AG10803 (cell line): ENCODE measurements at places on chromosomes 6 and 20.

GRCh38 chr6:36627801-36628246 is 33.7 kb downstream of the SRSF3 start:
- DNase-seq, result peak; percentile 87

GRCh38 chr20:17418737-17419136 is 112.4 kb downstream of the BFSP1 start:
- DNase-seq, result no peak

DNA sequence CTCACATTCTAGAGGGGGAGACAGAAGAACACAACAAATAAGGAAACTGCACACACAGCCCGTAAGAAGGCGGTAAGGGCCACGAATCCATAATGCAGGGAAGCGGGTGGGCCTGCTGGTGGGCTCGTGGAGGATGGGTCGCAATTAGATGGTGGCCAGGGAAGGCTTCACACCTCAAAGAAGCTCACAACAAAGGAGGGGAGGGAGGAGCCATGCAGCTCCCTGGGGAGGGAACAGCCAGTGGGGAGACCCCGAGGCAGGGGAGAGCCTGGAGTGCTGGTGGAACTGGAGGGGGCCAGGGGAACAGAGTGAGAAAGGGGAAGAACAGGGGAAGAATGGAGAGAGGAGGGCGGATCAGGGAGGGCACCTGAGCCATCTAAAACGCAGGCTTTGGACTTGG is 13.4 kb downstream of the SRC start:
- no peak for DNase-seq

DNA sequence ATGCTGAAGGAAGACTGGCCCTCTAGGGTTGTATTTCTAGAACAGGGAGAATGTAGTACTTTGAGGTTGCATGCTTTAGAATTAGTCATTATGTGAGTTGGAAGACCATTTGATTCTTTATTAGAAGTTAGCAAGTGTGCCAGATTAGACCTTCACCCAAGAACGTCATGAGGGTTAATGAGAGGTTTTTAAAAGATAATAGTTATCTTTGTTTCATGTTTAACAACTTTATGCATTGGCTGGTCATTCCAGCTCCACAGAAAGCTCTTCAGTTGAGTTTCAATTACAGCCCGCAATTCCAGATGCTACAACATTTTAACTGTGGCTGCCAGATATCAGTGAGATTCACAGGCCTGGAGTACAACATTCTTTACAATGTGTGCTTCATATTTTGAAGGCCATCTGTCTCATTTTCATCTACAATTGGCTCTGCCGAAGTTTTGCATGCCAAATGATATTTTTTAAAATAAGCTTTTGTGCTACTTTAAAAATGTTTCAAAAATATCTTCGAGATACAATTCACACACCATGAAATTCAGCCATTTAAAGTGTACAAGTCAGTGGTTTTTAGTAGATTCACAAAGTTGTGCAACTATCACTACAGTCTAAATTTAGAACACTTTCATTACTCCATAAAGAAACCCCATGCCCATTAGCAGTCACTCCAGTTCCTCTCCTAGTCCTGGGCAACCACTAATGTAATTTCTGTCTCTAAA is 61.1 kb upstream of the FBXO30 start:
- peak; percentile 20 for DNase-seq

DNA sequence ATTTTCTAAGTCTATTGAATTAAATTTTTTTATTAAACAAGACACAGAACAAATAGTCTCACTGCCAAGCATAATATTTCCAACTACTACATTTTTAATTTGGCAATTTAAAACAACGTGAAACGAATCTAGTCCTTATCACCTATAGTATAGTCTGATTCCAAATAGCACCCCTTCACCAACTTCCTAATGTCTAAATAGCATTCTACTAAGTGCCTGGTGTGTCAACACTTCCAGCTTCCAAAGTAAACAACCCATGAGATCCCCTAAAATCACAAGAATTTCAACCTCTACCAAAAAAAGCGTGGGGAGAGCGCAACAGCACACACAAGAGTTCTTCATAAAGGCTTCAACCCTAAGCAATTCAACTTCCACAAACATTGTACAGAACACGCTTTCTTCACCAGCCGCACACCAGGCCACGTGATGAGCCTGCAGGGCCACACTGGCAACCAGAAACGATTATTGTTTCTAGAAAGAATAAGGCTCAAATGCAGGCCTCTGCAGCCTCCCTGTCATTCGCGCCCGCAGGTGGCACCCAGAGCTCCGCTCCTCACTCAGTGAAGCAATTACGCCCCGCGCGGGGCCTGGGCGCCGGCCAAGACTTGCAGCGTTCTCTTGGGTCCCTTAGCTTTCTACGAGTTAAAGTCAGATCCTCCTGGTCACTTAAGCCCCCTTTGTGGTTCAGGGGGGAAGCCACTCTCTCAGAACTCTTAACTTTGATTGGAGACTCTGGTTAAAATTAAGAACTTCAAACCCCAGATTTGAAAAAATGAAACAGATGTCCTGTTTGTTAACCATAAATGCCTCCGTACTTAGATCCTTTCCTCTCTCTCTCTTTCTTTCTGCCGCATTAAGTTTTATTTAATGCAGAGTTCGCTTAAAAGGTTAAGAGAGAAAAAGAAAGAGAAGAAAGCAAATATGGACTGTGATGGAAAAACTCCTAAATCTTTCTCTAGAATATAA is 18.3 kb downstream of the SIM1 start:
- DNase-seq, result no peak
